ENCODE measurements at places on chromosomes 2 and 18.
A peak's percentile ranks its signal among the peaks of the same experiment; 100 is the strongest.

- DNase-seq = peak; percentile 11
These were observed 33.8 kb upstream of the TEX51 start for GRCh38 chr2:126864861-126865260.

- no peak for DNase-seq
These were observed at the start of gene DQX1 for GRCh38 chr2:74525717-74526648. Gene DQX1, minus strand, starts transcription at chr2:74526231. Its CDS starts 502 bp downstream, at chr2:74525729.

- DNase-seq = peak; percentile 72
These were observed 27.2 kb upstream of the EML4 start for GRCh38 chr2:42141687-42142546.

- no peak for DNase-seq
These were observed 60.9 kb upstream of the SIX2 start for GRCh38 chr2:45070113-45070652.

GRCh38 chr2:217523286-217523685 is 479.5 kb downstream of the TNS1 start:
- no peak for DNase-seq

DNA sequence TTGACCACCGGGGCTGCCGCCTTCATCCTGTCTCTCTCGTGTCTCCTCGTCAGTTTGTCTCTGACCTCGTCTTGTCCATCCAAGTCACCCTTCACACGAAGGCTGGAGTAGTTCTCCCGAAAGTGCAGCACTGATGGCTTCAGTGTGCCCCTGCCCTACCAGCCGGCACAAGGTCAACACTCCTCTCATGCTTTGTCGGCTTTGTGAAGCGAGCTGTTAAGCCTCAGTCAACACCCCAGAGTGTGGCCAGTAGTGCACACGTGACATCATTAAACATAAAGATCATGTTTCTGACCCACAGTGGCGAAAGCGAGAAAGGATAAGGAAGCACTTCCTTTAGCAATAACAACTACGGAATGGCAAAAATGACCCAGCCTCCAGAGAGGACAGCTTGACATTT is 23.2 kb downstream of the ACKR3 start:
- DNase-seq = no peak

DNA sequence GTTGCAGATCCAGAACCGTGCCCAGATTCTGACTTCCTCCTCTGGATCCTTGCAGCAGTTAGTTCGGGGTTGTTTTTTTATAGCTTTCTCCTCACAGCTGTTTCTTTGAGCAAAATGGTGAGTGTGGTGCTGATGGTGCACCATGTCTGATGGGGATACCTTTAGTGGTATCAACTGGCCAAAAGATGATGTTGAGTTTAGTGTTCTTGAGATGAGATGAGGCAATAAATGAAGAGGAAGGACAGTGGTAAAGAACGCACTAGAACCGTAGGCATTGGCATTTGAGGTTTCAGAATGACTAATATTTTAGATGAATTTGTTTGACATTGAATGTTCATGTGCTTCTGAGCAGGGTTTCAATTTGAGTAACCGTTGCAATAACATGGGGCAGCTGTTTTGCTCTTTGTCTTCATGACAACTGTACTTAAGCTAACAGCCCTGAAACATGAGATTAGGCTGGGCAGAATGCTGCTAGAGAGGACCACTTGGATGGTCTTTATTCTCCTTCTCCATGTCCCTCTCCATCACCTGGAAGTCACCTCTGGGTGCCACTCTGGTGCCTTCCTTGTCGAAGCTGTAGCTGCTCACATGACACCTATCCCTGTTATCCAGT is 3.9 kb downstream of the CTLA4 start:
- no peak for DNase-seq

DNA sequence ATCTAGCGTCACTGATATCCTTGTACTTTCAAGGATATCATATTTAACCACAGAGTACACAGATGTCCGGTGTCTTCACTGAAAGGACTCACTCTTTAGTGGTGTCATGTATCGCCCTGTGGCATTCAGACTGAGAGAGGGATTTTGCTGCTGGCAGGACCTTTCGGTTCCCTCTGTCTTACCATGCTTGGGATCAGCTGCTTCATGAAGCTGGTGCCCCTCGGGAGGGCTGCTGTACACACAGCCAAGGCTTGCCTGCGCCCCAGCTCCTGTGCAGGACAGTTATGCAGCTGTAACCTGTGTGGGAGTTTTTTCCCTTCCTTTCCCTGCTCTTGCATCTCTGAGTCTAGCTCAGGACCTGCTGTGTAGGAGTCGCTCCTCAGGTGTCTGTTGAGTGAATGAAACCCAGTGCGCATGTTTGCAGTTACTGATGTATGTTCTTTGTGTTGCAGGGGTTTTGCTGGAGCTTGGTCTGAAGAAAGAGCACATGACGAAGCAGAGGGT is 64.4 kb downstream of the GREB1 start:
- DNase-seq = no peak

DNA sequence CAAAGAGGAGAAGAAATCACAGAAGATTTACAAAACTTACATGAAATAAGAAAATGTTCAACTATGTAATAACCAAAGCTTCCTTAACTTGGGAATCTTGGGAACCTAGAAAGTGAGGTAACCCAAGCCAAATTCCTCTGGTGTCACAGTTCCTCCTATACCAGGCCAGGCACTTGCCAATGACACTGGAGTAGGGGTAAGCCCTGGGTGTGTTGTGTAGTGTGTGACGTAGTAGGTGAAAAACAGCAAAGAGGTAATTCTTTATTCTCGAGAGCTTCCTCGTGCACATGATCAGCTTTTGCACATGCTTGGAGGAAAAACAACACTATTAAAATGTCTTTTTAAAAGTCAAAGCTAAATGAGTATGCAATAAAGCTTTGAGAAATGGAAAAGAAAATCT is 118.0 kb downstream of the METTL8 start:
- no peak for DNase-seq

GRCh38 chr2:172052000-172052983 is 33.0 kb upstream of the DLX1 start:
- DNase-seq = no peak

- DNase-seq = no peak
These were observed 133.0 kb upstream of the MYT1L start for GRCh38 chr2:2464094-2464493.

All from right atrium auricular region (tissue), 2 donors.